ENCODE measurements at places on chromosomes 1 and 21. TPM values are rescaled to one million over a fixed set of nuclear protein-coding genes. Genes with fewer than 3 reads are reported as not detected.

The MACF1 gene
- total RNA-seq, result 448 TPM

The PPFIA4 gene
- total RNA-seq, result 24.6 TPM

The PRR9 gene
- not detected for total RNA-seq

The GBP2 gene
- total RNA-seq, result 6.7 TPM

The TTC13 gene
- 30.6 TPM for total RNA-seq

The RTCA gene
- 66.6 TPM for total RNA-seq

The ICOSLG gene
- total RNA-seq, result 0.46 TPM

The MARK1 gene
- total RNA-seq, result 0.59 TPM

The ST6GALNAC5 gene
- 140 TPM for total RNA-seq

Data from smooth muscle cell of the umbilical artery (primary cell).